ENCODE measurements at places on chromosomes 6 and 20.

DNA sequence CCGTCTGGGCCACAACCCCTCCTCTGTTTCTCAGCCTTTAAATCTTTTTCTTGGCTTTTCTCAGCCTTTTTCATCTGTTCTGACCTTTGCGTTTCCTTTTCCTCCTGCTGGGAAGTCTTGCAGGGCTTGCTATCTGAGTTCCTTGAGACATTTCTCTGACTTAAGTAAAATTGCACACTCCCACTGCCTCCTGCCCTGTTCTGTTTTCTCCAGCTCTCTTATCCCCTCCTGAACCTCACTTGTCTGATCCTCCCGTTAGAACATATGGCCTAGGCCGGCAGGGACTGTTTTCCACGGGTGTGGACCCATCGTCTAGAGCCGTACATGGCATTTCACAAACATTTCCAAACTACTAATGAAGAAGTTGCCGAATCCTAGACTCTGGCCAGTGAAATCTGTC lies 63.0 kb downstream of the ARID1B start:
- DNase-seq, result no peak

DNA sequence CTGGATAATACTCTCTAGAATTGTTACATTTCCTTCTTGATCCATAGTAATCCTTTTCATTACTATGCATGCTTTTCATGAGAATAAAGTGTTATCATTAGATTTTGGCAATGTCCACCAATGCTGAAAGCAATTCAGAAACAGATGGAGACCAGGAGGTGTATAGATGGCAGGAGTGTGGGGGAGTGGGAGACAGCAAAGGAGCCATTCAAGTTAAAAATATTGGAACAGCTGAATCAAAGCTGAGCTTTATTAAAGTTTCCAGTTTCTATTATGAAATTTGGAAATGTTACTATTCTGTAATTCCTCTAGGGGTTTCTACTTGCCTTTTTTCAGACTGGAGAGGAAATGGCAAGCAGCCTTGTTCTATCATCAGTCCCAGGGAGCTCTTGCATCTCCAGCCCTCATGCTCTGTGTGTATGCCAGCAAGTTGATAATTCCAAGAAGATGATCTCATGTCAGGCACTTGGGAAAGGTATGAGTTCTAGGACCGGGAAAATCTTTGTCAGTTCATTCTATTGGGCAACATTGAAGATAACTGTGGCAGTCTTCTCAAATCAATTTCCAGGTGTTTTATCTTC lies 228.0 kb downstream of the CD109 start:
- DNase-seq, result no peak

DNA sequence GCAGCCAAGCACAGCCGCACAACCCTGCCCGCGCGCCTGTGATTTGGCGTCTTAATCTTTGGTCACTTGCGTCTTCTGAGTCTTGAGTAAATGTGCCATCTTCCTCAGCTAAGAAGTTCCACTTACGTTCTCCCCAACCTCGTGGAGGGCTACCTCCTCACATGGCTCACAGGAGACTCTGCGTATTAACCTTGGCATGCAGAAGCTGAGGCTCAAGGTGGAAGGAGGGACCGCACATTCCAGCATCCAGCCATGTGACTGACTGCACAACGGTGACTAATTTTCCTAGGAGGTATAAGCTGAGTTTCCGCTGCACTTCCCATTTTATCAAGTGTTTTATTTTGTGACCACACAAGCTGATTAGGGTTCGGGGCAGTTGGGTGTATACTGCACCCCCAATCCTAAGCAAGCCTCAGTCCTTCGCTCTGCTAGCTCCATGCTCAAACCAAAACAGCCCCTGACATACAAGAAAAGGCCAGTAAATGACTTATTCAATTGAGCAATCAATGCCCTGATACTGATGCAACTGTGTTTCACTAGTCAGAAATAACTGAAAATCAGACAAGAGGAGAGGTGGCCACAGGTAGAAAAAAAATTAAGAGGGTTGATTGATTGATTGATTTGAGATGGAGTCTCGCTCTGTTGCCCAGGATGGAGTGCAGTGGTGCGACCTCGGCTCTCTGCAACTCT lies 7.0 kb downstream of the BEND3 start:
- DNase-seq, result no peak

GRCh38 chr6:127146932-127147331 lies 28.5 kb downstream of the RSPO3 start:
- DNase-seq, result no peak

DNA sequence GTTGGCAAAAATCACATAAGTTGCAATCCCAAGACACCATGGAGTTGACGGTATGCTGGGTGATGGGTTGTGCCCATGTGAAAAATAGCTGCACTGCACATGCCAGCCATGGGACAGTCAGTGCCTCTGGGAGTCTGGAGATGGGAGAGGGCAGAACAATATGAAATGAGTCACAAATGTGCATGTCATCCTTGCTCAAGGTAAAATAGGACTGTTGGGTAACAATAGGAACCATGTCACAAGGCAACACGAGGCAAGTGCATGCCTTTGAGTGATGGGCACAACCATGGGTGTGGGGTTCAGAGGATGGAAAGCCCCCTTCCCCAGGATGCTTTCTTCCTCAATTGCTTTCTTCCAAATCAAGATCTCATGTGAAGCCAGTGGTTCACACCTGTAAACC lies 70.5 kb upstream of the PIM1 start:
- no peak for DNase-seq

- DNase-seq, result no peak
Observed at GRCh38 chr6:110043366-110043994, 65.4 kb downstream of the GPR6 start.

DNA sequence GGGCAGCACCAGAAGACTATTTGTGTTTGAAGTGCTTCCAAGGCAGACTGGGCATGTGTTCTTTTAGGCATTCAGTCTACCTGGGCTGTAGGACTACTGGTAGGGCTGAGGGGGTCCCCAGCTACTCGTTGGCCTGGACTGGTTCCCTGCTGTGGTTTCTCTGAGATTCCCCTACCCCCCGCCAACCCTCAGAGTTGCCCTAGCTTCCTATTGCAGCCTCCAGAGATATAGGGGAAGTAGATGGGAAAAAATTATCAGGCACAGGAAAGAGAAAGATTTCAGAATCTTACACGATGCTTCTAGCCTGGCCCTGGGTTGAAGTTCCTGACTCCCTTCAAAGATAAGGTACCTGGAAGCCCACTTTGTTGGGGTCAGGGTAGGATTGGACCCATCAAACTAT lies 22.5 kb downstream of the BRPF3 start:
- no peak for DNase-seq

DNA sequence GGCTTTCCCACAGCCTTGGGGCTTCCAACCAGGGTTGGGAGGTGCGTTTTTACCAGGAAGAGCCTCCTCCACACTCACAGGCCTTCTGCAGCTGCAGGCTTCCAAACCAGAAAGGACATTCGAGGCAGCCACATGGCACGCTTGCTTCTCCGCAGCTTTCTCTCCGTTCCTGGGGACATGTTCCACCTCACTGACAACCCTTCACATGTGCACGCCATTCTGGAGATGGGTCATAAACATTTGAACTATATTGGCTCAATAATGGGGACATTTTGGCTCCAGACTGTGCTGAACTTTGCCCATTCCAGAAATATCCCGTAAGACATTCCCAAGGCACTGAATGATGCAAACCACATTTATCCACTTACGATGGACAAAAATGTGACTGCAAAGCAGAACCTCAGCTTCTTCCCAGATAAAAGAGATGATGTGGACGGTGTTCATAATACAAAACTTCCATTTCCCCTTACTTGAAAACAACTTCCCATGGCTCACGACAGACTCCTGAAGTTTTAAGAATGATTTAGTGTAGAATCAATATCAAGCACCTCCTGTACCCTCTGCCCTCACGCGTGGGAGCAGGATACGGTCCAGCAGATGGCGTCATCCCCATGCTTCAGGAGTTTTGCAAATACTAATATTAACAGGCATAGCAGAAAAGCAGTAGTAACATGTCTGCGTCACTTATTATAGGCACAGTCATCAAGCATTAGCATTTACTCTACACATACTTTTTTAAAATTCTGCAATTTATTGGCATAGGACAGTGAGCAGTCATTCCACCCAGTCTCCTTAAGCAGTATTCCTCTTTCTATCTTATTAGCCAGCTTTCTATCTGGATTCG lies 25.4 kb upstream of the FOXF2 start:
- DNase-seq, result no peak

DNA sequence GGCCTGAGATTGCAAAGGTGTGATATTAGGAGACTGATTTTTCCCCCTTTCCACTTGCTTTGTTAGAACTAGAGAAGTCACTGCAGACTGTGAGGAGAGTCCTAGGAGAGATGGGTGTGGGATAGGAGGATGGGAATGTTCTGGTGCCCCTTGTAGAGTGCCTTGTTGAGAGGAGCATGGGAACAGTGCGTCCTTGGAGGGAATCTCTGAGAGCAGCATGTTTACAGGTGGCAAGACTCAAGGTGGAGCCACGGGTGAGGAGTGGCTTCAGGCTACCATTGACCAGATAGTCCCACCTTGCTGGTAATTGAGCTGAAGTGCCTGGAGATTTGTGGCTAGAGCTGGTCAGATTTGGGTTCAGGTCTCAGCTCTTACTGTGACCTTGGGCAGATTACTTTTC lies 6.0 kb downstream of the PLCG1 start:
- no peak for DNase-seq

DNA sequence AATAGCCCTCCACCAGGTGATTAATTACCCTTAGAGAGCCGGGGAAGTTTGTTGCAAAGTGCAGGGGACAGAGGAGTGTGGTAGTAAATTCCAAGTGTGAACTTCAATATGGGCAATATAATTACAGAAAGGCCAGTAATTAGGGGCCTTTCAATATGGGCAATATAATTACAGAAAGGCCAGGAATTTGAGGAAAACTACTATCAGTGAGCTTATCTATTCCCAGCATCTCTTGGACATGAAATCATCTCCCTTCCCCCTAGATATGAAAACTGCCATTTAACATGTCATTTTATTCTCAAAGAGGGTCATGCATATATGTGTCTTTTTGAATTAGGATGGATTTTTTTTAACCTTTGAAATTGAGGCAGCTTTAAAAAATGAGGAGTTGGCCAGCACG lies 102.0 kb downstream of the FOXO3 start:
- DNase-seq, result no peak

- DNase-seq, result no peak
Observed at GRCh38 chr20:59752704-59753460, 148.5 kb downstream of the PHACTR3 start.

DNA sequence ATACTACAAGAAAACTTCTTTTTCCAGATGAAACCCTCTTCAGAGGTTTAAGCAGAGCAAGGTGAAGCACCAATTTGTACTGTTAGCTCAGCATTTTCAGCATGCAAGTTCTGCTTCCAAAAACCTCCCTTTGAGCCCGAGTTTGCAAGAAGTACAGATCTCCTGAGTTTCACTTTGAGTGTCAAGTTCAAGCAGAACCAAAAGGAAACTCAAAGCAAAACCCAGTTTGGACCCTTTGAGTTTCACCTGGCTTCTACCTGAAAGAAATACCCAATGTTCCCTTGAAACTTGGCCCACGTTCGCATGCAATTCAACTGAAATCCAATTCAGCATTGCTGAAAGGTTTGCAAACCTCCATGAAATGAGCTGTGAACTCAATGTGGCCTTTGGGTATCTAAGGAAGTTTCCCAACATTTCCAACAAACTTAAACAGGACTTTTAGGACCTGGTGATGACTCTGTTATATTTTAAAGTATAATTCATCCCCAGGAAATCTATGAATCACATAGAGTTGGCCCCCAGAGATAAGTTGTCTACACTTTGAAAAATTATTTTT lies 62.9 kb upstream of the HBS1L start:
- DNase-seq, result peak; percentile 35

GRCh38 chr6:159595173-159595572 lies 97.9 kb downstream of the SOD2 start:
- DNase-seq, result no peak

- peak; percentile 68 for DNase-seq
Observed at GRCh38 chr20:38927902-38928578, 1.8 kb downstream of the FAM83D start.
